Transverse colon (tissue), 4 donors: ENCODE measurements at places on chromosomes 5 and 9.
A peak's percentile ranks its signal among the peaks of the same experiment; 100 is the strongest.

DNA sequence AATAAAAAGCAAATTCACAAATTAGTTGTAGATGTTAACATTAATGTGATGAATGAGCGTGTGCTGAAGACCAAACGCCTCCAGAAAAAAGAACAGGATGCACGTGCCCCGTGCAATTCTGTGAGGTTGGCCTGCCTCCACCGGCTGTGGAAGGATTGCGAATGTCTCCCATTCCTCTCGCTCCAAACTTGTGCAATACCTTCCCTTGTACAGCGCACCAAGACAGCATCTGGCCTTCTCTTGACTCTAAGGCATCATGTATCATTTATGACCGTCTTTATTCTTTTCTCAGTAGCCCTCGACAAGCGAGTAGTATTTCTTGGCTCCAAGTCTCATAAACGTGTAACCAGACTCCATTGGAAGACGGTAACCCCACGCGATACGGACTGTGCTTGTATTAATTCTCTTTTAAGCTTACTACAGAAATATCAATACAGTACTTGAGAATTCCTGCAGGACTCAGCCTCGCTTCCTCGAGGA, 1.5 kb upstream of the TESK1 start:
- peak; percentile 65 for DNase-seq

GRCh38 chr9:33177086-33177485, 9.9 kb upstream of the B4GALT1 start:
- no peak for DNase-seq

DNA sequence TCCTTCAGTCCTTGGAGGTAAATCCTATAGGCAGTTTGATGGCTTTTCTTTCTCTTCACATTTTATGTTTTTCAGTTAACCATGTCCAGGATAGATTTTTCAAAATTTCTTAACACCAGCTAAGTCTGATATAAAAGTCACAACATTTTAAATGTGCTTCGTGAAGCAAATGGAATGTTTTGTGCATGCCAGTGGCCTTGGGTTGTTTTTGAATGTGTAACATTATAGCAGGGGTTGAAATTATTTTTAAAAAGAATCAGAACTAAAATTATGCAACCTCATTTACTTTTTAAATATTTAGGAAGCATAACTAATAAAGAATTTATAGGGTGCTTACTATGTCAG, 201.1 kb downstream of the ARHGEF28 start:
- no peak for DNase-seq

- no peak for DNase-seq
Measured at GRCh38 chr5:151923866-151924476, 680 bp downstream of the GLRA1 start.

GRCh38 chr5:150783422-150783928, 4.9 kb downstream of the SMIM3 start:
- peak; percentile 78 for DNase-seq
